Activated CD4-positive, alpha-beta T cell treated with anti-CD3 and anti-CD28 coated beads, Interleukin-2, amount 10 ng/mL, durations not matched to agents 7 days and 5 days (primary cell): ENCODE measurements at places on chromosomes 2 and 18.
A peak's percentile ranks its signal among the peaks of the same experiment; 100 is the strongest.

- no peak for DNase-seq
Measured at GRCh38 chr2:112277596-112278220, 2.3 kb downstream of the ZC3H6 start.

GRCh38 chr2:30096451-30096850, 50.4 kb upstream of the YPEL5 start:
- DNase-seq: no peak

DNA sequence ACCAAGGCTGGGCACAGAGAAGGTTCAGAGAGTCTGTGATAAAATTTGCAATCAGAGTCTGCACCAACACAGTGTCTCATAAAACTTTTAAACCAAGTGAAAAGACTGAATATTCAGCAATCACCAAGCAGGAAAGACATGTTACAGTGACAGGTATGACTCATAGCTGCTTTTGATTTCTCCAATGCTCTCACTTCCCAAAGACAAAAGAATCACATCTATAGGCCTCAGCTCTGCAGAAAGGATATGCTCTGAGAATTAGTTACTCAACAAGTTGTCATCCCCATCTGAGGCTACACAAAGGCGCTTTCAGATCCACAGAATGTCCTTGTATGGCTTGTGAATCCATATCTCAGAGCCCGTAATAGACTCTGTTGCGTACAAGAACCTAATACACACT, 92.5 kb downstream of the KCNF1 start:
- no peak for DNase-seq

- DNase-seq: no peak
Measured at GRCh38 chr18:13804305-13804704, 19.6 kb upstream of the MC5R start.

GRCh38 chr2:221203856-221204255, 368.2 kb downstream of the EPHA4 start:
- no peak for DNase-seq

- no peak for DNase-seq
Measured at GRCh38 chr2:10428355-10428754, 19.8 kb downstream of the ODC1 start.

GRCh38 chr2:147715807-147716206, 129.0 kb upstream of the ACVR2A start:
- no peak for DNase-seq

DNA sequence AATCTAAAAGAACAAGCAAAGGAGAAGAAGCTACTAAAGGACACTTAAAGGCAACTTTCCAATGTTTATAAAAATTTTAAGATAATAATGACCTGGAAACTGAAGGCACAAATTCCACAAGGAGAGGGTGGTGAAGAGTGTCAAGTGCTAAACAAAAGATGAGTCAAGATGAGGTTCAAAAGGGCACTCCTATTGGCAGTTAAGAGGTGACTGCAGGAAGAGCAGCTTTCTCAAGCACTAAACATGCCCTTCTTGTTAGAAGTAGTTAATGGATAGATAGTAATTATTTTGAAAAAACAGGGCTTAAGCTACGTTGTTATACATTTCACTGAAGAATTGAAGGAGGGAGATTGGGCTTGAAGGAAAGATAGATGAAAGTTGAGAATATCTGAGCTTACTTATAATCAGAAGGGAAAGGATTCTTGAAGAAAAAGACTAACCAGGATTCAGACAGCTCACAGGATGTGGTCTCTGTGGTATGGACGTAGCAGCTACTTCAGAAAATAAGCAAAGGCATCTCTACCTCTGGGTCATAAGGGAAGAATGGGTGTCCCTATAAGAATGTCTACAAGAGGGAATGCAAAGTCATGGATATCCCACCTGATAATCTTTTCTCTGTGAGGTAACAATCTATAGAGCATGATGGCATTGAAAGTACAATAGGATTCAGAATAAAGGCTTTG, 454.7 kb upstream of the SLC39A10 start:
- peak; percentile 44 for DNase-seq

GRCh38 chr2:170524828-170525565, 190.1 kb upstream of the SP5 start:
- no peak for DNase-seq

- DNase-seq: no peak
Measured at GRCh38 chr2:106107509-106108131, 86.5 kb downstream of the UXS1 start.

GRCh38 chr2:105518897-105519296, 120.0 kb upstream of the FHL2 start:
- DNase-seq: no peak

DNA sequence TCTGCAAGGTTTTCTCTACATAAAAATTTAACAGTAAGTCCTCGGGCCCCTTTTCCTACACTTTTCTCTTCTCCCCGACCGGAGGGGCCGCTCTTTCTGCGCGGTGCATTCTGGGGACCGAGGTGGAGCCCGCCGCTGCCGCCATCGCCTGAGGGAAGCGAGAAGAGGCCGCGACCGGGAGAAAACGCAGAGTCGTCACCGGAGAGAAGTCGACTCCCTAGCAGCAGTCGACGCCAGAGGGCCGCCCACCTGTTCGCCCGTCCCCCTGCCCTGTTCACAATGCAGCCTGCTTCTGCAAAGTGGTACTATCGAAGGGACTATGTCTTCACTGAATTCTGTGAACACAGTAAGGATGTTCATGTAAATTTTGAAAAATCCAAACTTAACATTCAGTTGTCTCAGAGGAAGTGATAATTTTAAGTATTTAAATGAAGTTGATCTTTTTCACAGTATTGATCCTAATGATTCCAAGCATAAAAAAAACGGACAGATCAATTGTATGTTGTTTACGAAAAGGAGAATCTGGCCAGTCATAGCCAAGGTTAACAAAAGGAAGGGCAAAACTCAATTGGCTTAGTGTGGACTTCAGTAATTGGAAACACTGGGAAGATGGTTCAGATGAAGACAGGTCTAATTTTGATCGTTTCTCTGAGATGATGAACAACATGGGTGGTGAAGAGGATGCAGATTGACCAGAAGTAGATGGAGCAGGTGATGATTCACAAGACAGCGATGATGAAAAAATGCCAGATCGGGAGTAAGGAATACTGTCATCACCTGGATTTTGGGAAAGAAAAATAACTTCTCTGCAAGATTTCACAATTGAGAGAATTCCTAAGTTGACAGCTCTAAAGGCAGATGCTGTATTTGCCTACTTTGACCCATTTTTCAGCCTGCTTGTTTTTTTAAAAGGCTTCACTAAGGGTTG, 55.8 kb downstream of the ASXL2 start:
- DNase-seq: peak; percentile 44

DNA sequence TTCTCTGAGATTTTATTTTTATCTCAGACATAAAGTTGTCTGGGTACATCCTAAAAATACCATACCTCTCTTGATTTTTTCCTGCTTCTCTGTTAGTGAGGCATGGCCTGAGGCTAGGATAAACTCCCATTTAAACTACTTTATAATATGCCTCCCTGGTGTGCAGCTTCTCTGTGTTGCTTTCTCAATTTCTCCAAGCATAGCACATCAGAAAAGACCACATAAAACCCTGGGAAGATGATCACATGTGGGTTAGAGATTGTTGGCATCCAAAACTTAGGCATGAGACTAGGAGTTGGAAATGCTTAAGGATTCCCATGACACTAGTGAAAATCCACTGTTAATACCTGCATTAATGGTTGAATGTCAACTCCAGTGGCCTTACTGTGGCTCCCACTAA, 254.6 kb downstream of the RND3 start:
- DNase-seq: no peak
